ENCODE measurements at places on chromosomes 3 and 15.

DNA sequence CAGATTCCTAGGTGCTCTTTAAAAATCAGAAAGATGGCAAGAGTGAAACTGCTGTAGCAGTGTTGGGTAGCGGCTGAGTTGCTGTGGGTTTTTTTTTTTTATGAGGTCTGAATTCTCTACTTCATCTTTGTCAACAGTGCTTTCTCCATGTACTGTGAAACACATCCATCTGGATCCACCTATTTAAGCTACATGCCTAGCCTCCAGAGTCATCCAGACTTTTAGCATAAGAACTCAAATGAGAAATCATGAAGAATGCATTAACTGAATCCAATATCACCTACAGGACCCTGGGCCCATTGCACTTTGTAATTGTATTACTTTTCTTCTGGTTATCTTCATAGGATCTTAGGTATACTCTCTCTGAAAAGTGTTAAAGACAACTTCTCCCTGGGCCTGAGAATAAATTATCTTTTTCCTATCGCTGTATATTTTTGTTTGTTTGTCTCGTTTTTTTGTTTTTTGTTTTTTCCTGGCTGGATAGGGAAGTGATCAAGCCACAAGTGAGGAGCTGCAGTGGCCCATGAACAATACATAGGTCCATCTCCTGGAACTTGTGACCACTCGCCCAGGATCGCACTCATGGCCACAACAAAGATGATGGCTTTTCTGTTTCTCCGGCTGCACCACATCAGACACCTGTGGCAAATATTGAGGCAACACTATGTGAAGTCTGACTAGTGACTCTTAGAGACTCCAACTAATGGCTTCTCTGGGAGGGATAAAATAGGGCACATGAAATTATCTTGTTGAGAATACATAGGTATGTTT, 609.9 kb upstream of the AGTR1 start:
- no peak for DNase-seq

GRCh38 chr3:116442331-116443021, 2.8 kb downstream of the LSAMP start:
- DNase-seq: no peak

- DNase-seq: peak; percentile 62
These were observed 237.5 kb downstream of the NTRK3 start for GRCh38 chr15:88018869-88019641.

- no peak for DNase-seq
These were observed 19.6 kb upstream of the OR5K4 start for GRCh38 chr3:98333989-98334606.

DNA sequence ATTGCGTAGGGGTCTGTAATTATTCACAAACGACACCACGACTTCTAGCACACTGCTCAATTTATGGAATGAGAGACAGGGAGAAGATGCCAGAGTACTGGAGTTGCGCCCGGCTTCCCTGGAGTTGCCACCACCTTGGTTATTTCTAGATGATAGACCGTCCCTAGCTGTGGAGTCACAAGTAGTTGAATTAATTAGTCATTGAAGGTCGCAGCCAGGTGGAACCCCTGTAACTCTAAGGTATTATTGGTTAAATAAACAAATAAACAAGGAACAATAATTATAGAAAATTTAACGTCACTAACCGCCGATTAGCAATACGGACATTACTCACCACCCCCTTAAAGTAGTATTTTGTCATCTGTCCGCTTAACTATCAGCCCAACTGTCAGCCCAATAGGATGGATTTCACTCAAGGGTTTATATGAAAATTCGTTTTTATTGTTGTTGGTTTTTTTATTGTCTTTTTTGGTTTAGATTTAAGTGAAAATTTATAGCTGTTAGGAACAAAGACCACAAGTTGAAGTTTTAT, 911 bp upstream of the AZI2 start:
- no peak for DNase-seq

GRCh38 chr15:98002866-98003265, 42.4 kb downstream of the ARRDC4 start:
- peak; percentile 75 for DNase-seq
